ENCODE measurements at places on chromosomes 7 and 10.

GRCh38 chr10:14687340-14687739 is 87.4 kb downstream of the FAM107B start:
- DNase-seq, result no peak

- no peak for DNase-seq
These were observed at the start of gene OR2F2 for GRCh38 chr7:143934526-143935325. Gene OR2F2 (plus strand): TSS chr7:143935233. CDS start chr7:143935233, 0 bp downstream.

GRCh38 chr7:57216340-57216739 is 84.1 kb upstream of the ZNF479 start:
- DNase-seq, result no peak

- no peak for DNase-seq
These were observed 27.8 kb upstream of the ITGB1 start for GRCh38 chr10:32985775-32986350.

GRCh38 chr7:86963599-86964230 is 95.7 kb downstream of the ELAPOR2 start:
- DNase-seq, result no peak

DNA sequence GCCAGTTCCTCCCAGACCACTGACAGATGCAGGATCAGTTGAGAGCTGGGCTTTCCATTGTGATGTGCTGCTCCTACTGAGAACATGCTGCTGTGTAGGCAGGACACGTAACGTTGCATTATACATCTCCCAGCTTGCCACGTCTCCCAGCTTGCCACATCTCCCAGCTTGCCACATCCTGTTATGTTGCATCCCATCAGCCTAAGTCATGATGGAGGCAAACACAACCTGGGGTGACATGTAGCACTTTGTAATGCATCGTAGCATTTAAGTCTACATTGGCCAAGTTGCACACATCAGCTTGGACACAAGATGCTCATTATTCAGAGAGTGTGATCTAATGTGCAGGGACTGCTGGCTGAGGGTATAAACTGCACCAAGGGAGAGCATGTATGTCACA is 73.3 kb upstream of the CHCHD3 start:
- DNase-seq, result no peak

GRCh38 chr10:102418622-102419268 is at the start of gene PSD:
Gene PSD (minus strand): TSS chr10:102418785. CDS start chr10:102417038, 1,747 bp downstream.
- DNase-seq, result no peak

- no peak for DNase-seq
These were observed 3.6 kb upstream of the HOXA13 start for GRCh38 chr7:27203365-27203953.
